ENCODE measurements at places on chromosomes 4 and X.

- DNase-seq = no peak
These were observed 7.8 kb upstream of the HERC3 start for GRCh38 chr4:88584471-88584900.

DNA sequence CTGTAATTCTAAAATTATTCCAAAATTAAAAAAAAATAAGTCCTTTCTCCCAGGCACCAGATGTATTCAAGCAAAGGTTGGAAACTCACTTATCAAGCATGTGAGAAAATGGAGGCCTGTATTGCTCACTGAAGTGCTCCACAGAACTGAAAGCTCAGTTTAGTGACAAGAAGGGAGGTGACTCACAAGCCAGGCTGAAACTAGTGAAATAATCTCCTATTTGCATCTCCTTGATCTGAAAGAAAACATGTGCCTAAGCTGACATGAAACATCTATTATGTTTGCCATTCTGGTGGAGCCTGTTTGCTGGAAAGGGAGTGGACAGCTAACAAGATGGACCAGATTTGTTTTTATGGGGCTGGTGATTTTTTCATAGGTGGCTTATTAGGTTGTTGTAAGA lies 54.0 kb upstream of the AMELX start:
- no peak for DNase-seq

DNA sequence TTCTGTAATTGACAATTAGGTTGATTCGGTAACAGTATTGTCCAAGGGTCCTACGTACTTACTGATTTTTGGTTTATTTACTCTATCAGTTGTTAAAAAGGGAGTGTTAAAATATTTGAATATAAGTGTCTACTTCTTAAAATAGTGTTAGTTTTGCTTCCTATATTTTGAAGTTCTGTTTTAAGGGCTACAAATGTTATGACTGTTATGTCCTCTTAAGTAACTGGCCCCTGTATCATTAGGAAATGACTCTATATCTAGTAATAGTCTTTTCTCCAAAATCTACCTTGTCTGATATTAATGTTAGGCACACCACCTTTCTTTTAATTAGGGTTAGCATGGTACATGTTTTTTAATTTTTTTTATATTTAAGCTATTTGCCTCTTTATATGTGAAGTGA lies 30.1 kb downstream of the ANKRD50 start:
- DNase-seq = no peak

- DNase-seq = peak; percentile 20
These were observed 650.2 kb upstream of the DIPK2B start for GRCh38 chrX:45850775-45851433.

DNA sequence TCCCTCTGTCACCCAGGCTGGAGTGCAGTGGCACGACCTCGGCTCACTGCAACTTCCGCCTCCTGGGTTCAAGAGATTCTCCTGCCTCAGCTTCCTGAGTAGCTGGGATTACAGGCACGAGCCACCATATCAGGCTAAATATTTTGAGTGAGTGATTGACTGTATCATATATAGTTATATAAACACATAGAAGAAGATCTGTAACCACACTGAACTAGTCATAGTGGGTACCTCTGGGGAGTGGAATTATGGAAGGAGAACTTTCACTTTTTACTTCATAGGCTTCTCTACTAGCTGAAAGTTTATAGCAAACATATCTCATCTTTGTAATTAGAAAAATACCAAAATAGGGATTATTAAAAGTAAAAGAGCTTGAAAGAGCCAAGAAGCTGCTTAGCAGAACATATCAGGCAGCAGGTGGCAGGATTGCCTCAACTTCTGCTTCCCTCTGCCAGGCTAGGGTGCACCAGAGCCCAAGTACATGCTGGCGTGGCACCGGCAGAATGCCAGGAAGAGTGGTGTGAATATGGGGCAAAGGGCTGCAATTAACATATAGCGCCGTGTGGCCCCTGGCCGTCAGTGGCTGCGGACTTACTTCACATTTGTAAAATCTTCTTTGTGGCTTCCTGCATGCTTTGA lies 39.5 kb upstream of the CD40LG start:
- DNase-seq = peak; percentile 45

DNA sequence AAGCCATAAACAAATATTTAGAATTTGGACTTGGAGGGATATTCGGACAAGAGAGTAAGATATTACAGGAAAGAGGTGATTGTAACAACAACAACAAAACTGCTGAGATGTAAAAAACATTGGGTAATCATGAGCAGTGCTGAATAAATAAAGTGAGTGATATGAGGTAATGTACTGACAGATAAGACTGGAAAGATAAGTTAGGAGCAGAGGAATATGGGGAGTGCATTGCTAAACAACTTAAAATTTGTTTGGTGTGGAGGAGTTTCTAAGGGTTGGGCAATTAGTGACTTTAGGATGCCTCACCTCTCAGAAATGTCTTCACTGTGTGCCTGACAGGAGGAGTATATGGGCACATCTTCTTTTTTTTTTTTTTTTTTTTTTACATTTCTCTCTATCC lies 637.8 kb upstream of the GRIA3 start:
- no peak for DNase-seq

DNA sequence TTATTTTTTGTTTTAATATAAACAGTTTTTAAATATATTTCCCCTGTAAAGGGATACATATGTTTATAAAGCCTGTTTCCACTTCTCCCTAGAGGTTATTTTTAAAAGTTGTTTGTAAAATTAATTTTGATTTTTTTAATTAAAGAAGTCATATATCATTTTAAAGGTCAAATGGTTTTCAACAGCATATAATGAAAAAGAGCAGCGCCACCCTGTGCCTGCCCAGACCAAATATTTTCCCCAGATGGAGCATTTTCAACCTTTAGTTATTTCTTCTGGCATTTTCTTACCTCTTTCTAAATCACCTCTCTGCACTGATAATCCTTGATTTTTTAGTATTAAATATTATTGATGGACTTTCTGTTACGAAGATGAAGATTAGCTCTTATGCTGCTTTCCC lies 21.0 kb downstream of the MSX1 start:
- DNase-seq = no peak

DNA sequence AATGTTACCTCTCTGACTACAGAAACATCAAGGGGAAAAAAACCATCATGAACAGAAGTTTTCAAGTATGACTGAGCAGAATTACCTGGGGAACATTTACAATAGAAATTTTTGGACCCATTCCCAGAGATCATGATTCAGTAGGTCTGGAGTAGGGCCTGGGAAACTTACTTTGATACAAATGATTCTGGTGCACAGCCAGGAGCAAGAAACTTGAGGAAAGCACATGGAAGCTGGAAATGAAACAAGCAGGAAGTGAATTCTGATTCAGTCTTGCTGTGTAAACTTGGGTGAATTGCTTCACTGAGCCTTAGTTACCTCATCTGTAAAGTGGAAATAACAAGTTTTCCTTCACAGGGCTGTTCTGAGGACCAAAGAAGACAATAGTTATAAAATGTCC lies 192.5 kb upstream of the TAPT1 start:
- no peak for DNase-seq

DNA sequence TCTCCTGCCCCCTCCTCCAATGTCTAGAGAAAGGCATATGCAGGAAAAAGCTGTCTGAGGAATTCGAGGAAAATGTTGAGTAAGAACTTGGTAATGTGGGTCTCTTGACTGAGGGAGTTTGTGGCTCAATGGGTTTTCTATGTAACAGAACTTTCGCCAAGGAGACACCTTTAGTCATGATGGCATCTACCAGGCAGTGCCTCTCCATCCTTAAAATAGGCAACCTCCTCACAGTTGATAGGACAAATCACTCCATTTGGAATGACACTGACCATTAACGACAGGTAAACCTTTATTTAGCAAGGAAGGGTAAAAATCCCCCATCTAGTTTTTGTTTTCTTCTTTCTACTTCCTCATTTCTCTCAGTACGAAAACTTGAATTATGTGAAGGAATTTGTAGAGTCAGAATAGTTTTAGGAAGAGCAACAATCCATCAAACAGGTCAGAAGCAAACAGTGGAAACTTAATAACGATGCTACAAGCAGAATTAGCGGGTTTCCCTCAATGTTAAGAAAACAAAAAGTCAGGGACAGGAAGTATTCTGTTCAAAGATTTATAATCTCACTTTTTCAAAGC lies 2.7 kb downstream of the GSX2 start:
- DNase-seq = no peak

- peak; percentile 1 for DNase-seq
These were observed 233.5 kb downstream of the SCFD2 start for GRCh38 chr4:53132132-53132891.

GRCh38 chrX:10900585-10901289 lies 210.4 kb upstream of the HCCS start:
- DNase-seq = no peak

DNA sequence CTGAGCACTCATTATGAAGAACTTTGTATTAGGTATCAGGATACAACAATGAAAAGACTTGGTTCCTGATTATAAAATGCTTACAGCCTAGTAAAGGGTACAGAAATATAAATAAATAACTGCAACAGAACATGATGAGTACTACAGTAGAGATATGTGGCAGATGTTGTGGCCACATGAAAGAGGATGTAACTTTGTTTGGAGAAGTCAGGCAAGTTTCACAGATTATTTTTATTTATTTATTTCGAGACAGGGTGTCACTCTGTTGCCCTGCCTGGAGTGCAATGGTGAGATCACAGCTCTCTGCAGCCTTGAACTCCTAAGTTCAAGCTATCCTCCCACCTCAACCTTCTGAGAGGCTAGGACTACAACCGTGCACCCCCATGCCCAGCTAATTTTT lies 15.8 kb upstream of the UBE2K start:
- no peak for DNase-seq

DNA sequence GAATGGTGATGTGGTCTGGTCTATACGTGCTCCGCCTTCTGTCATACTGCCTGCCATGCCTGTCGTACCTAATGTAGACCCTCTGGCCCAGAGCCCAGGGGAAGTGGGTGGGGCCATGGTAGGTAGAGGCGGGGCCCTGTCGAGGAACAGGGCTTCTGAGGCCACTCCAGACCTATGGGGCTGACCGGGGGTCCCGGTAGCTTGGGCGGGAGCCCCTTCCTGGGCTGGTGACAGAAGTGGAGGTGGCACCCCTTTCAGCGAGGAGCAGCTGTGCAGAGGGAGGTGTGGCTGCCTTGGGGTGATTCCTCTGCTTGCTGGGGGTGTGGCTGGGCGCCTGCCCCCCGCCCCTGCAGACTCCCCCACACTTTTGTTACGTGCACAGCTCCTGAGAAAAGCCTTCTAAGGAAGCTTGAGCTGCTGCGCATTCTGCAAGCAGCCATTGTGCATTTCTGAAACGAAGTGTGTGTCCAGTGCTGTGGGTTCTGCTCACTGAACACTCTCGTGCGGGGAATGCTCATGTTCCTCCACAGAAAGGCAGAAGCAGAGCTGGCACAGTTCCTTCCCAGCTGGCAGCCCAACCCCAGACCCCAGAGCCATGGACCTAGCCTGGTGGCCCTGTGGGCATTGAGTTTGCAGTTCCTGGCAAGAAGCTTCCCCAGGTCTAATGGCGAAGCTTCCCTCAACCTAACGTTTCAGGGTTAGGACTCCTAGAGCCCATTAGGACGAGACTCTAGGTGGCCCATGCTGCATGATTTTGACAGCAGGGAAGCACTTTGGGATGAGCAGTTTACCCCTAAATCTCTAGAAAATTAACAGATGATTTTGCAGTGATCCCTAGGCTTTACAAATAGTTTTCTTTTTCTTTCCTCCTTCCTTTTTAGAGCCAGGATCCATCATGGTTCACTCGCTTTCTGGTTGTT lies 72.7 kb upstream of the HGFAC start:
- DNase-seq = no peak

DNA sequence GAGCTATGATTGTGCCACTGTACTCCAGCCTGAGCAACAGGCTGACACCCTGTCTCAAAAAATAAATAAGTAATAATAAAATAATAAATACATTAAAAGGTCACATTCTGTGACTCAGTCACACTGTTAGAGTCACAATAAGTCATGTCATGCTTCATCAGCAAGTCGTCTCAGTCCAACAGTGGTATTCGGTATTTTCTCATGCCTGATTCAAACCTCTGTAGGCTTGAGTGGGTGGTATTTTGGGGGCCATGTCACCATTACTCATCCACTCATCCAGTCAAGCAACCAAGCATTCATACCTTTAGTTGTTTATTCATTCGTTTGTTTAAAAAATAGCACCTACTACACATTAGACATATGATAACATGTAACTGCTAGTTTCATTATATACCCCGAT lies 46.9 kb downstream of the SUPT20HL2 start:
- DNase-seq = no peak

GRCh38 chr4:38911257-38911656 lies 43.7 kb downstream of the FAM114A1 start:
- DNase-seq = no peak

DNA sequence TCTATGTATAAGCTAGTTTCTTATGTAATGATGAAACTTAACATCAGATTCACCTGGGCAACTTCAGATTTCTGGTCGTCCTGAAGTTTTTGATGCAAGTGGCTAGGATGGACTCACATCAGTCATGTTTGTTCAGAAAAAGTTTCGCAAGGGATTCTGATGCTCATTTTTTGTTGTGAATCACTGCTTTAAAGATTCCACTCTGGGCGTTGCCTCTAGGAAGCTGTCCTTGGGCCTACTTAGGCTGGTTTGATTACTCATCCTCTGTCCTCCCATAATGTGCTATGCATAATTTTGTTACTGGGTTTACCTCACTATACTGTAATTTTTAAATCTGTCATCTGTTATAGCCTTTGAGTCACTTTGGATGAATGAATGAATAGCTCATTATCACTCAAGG lies 30.8 kb downstream of the HERC3 start:
- DNase-seq = no peak

DNA sequence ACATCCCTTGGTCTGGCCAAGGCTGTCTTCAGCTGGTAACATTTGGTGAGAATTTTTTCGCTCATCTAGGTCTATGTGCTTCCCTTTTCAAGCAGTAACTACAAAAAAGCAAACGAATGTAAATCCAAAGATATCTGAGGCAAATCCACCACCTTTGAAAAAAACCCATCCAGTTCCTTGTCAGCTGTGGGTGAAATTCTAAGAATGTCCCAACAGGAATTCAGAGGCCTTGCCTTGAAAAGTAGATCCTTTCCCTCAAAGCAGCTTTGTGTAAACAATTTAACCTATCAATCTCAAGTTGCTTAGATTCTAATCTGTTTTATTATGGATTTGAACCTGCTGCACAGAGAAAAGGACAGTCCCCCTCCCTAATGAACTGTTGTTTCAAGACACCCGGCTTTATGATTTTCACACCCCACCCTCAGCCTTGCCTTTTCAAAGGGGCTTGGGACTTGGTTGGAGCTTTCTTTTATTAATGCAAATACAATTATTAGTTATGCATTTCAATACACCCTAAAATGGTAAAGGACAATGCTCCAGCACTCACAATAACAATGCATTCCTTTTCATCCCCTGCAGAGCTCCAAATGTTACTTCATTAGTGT lies 166.6 kb downstream of the LDB2 start:
- no peak for DNase-seq

- DNase-seq = no peak
These were observed 100.0 kb downstream of the TET2 start for GRCh38 chr4:105246712-105247111.

DNA sequence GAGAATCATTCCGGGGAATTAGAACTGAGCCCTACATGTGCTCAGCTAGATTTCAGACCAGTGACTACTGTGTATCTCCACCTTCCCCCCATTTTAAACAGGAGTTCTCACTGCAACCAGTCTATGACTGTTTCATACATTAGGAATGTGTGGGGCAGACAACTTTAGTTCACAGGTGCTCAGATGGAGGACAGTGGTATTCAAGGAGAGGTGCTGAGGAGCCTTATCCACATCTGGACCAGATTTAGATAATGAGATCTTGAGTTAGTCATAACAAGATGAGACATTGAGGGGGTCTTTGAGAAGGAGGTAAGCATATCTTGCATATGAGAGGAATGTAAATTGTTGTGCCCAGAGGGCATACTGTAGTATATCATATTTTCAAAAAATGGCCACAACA lies 32.8 kb upstream of the RELL1 start:
- no peak for DNase-seq

- DNase-seq = no peak
These were observed 82.0 kb downstream of the GPC4 start for GRCh38 chrX:133333154-133333750.
